ENCODE measurements at places on chromosomes 5 and 9.

GRCh38 chr5:177507165-177507564, 2.5 kb downstream of the DOK3 start:
- no peak for DNase-seq

- DNase-seq: peak; percentile 54
Observed at GRCh38 chr9:110069326-110070248, 138.4 kb downstream of the C9orf152 start.

- no peak for DNase-seq
Observed at GRCh38 chr9:123065196-123065595, 31.7 kb downstream of the GPR21 start.

- peak; percentile 1 for DNase-seq
Observed at GRCh38 chr9:80775530-80775929, 913.8 kb downstream of the TLE1 start.

DNA sequence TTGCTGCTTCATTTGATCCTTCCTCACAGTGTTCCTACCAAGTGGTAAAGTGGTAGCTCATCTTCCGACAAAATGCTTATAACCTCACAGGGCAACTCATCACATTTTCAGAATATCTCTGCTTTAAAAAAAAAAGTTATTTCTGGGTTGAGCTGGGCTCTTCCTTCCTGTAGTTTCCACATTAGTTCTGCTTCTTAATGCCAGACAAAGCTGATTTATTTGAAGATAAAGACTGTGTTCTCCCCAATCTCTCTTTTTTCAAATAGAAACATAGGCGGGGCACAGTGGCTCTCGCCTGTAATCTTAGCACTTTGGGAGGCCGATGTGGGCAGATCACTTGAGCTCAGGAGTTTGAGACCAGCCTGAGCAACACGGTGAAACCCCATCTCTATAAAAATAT, 273.1 kb downstream of the ACTL7B start:
- DNase-seq: no peak

- no peak for DNase-seq
Observed at GRCh38 chr9:102072059-102072764, 333.8 kb upstream of the GRIN3A start.

GRCh38 chr5:135141303-135142268, 107.6 kb upstream of the PITX1 start:
- DNase-seq: no peak

DNA sequence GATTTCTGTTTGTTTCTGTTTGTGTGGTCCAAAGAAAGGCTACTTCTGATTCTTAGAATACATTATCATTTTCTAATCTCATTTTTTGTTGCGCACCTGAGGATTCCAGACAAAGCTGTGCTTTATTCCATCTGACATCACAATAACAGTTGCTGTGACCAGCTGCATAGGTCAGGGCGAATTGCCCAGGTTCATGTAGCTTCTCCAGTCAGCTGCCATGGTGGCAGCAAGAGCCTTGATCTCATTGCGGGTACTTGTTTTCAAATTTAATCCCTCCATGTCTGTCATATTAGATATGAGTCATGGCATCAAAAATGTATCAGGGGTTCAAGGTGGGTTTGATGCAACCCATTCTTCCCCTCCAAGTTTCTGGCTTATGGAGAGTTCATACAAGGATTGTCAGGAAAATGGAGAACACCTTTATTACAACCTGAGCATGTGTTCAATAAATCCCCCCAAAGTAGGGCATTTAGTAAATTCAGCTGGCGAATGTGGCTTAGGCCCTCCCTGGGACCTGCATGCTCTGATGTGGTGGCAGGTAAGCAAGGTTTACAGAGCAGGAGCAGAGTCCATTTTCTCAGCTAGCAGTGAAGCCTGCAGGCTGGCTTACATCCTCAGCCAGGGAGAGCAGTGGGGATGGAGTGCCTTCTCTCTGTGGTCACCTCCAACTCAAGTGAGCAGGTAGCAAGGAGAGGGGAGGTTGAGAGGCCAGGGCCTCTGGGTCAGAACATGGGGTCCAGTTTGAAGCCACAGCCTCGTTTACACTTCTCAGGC, 13.9 kb downstream of the CAVIN4 start:
- DNase-seq: no peak
